ENCODE measurements at places on chromosomes 13 and 19.

- no peak for DNase-seq
These were observed 1322.0 kb downstream of the EFNB2 start for GRCh38 chr13:105213512-105213911.

DNA sequence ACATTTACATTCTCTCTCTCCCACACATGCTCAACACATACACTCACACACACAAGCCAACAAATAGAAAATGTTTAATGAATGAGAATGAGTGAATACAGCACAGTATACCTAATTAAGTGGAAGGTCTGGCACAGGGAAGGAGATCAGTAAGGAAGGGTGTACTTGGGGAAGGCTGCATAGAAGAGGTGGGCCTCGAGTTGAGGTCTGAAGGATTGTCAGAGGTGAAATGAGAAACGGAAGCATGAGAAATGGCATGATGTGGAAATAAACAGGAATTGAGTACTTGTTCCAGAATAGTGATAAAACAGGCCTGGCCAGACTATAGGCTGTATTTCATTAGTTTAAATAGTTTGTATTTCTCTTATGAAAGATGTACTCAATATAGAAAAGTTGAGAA is 136.2 kb downstream of the FLT1 start:
- no peak for DNase-seq

DNA sequence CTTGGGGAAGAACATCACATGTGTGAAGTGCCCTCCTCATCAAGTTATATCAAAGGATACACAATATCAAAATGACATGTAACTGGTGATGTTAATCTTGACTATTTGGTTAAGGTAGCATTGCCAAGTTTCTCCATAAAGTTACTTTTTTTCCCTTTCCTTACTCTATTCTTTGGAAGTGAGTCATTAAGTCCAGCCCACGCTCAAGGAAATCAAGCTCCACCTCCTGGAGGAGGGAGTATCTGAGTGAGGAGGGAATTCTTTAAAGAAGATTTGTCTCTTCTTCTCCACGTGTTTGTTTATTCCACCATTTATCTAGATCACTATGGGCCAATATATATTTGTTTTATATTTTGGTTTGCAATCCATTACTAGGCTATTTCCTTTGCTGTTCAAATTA is 33.6 kb upstream of the FNDC3A start:
- DNase-seq = no peak

DNA sequence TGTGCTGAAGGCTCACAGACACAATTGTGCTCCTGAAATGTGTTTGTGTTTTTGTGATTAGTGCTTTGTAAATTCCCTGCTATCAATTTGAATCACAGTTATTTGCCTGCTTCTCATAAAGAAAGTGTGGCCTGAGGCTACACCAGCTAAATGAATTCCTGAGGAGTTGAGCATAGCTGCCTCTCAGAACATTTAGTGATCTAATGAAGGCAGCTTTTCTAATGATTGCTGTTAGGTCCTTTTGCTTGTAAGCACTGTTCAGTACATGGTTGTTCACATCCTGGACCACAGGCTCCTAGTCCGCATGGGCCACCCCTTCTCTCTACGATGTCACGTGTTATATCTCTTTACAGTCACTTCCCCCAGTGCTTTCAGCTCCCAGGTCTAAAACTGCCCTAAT is 238.2 kb downstream of the B3GLCT start:
- DNase-seq = no peak

GRCh38 chr13:43360892-43361610 is 337.7 kb downstream of the DNAJC15 start:
- DNase-seq = no peak

- DNase-seq = no peak
These were observed 7.2 kb downstream of the DNAJC15 start for GRCh38 chr13:43030548-43030947.

DNA sequence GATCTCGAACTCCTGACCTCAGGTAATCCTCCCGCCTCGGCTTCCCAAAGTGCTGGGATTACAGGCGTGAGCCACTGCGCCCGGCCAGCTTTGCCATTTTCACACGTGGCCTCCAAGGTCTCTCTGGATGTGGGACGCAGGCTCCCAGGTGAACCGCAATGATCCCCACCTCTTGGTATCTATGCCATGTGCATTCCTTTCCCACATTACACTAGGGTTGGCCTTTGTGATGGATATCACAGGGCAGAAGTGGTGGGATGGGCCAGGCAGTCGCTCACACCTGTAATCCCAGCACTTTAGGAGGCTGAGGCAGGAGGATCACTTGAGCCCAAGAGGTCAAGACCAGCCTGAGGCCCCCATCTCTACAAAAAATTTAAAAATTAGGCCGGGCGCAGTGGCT is 22.4 kb downstream of the FGF21 start:
- DNase-seq = no peak

- no peak for DNase-seq
These were observed 41.1 kb downstream of the CEACAM1 start for GRCh38 chr19:42487032-42487797.
